ENCODE measurements at places on chromosomes 1 and 21. TPM values are rescaled to one million over a fixed set of nuclear protein-coding genes. Genes with fewer than 3 reads are reported as not detected.
A peak's percentile ranks its signal among the peaks of the same experiment; 100 is the strongest.

The LDLRAD1 gene
- not detected for polyA plus RNA-seq

The VWA5B1 gene
- not detected for polyA plus RNA-seq

The MAB21L3 gene
- 0.57 TPM for polyA plus RNA-seq

The EVA1B gene
- 2.4 TPM for polyA plus RNA-seq

The NTMT2 gene
- not detected for polyA plus RNA-seq

The PRR9 gene
- polyA plus RNA-seq: 2.6 TPM

The SCCPDH gene
- 3.2 TPM for polyA plus RNA-seq

The SHISAL2A gene
- polyA plus RNA-seq: not detected

The PGBD2 gene
- 6.1 TPM for polyA plus RNA-seq

The AADACL4 gene
- polyA plus RNA-seq: not detected

The A3GALT2 gene
- polyA plus RNA-seq: not detected

The KRTAP25-1 gene
- not detected for polyA plus RNA-seq

The HPCA gene
- not detected for polyA plus RNA-seq

GRCh38 chr1:208053661-208054060 is 142.7 kb upstream of the CD34 start:
- no peak for DNase-seq

DNA sequence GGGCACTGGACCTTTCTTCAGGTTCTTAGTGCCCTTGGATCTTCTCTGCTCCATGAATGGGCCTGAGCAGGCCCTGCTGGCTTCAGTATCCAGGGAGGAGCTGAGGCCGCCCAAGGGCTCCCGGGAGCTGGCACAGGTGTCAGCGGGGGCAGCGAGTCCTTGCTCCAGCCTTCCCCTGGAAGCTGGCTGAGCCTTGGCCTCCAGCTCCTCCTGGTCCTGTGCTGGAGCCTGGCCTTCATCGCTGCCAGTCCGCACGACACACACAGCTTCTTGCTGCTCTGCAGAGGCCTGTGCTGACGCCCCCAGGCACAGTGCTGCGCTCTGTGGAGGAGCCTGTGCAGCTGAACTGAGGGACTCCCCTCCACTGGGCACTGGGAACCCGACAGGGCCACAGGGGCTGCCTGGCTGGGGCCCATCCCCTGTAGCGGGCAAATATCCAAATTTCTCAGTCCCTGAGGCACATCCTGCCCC is 1.7 kb downstream of the SPOCD1 start:
- DNase-seq: no peak

GRCh38 chr1:247747616-247748015 is 325 bp downstream of the OR14A2 start:
- no peak for DNase-seq

- DNase-seq: no peak
Observed at GRCh38 chr1:184300446-184300845, 86.4 kb upstream of the C1orf21 start.

DNA sequence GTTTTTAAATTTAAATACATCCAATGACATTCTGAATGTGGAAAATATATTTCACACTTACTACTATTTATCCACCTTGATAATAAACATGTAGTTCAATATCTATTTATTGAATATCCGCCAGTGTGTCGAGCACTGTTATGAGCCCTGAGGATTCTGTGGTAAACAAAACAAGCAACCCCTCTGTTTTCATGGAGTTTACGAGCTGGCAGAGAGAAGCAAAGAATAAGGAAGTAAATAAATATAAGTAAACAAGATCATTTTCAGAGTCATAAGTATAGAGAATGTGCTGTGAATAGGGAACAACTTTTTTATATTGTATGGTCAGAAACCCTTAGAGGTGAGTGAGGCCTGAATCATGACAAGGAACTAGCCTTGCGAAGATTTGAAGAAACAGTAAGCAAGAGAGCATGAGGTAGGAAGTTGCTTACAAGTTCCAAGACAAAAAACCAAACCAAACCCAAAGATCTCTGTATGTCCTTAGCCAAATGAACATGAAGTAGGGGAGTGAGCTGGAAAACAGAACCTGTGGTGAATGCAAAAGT is 6.4 kb upstream of the SERBP1 start:
- no peak for DNase-seq

- DNase-seq: no peak
Observed at GRCh38 chr21:39597595-39597994, 15.1 kb upstream of the B3GALT5 start.

DNA sequence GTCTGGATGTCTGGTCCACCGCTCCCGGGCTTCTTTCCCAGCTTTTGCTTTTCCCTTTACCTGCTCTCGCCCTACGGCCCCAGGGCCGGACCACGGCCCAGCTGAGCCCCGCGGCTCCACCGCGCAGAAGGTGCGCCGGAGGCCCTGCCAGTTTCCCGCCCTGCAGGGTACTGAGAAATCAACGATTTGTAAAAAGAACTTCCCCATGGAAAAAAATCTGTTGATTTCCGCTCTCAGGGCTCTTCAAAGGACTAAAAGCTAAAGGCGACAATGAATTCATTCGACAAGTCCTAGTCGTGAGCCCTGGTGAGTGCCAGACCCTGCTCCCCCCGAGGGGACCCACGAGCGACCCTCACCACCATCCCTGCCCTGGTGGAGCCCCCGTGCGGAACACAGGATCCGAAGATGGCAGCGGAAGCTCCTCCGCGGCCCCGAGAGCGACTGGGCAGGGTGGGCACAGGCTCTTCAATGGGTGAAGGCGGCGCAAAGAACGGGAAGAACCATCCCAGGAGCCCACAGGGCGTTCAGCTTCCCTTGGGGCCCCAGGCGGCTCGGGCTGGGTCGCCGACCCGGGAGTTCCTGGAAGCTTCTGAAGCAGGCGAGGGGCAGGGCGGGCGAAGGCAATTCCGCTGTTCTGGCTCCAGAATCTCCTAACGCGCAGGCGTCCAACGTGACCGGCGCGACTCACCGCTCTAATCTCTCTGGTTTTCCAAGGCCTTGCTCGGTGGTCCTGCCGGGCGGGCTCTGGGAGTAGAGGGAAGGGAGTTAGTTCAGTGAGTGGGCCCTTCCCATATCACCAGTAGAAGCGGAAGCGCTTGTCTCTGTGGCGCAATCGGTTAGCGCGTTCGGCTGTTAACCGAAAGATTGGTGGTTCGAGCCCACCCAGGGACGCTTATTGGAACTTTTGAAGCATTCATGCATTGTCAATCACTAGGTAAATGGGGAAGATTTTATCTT is 6.6 kb upstream of the RNU1-2 start:
- DNase-seq: peak; percentile 94

DNA sequence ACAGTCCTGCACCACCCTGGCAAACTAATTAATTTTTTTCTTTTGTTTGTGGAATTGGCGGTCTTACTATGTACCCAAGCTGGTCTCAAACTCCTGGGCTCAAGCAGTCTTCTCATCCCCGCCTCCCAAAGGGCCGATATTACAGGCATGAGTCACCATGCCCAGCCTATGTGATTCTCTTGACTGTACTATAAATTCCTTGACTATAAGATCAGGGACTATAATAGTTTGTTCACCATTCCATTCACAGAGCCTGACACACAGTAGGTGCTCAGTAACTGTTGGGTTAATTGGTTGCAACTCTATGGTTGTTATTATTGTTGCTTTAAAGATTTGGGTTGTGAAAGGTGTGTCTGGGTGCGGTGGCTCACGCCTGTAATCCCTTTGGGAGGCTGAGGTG is 17.2 kb downstream of the DAP3 start:
- no peak for DNase-seq

GRCh38 chr1:5779608-5780323 is 212.5 kb downstream of the NPHP4 start:
- DNase-seq: peak; percentile 1

GRCh38 chr21:17370263-17370662 is 142.6 kb upstream of the CXADR start:
- no peak for DNase-seq

GRCh38 chr1:182614796-182615454 is 10.7 kb upstream of the RGS16 start:
- DNase-seq: no peak

GRCh38 chr1:3477241-3477995 is 23.0 kb downstream of the ARHGEF16 start:
- DNase-seq: no peak

DNA sequence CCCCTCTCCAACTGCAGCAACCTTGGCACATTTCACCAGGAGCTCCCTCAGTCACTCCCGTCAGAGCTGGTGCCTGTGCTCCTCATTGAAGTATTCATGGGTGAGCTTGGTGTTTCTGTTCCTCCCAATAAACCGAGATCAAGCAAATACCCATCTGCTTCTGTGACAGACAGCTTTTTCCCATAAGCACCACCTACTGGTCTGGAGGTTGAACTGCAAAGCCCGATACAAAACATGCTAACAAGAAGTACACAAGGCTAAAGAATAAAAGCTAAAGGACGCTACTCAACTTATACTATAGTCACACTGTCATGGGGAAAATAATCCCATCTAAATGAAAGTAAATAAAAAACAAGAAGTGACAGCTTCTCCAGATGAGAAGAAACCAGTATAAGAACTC is 111.9 kb upstream of the C21orf91 start:
- no peak for DNase-seq

- DNase-seq: no peak
Observed at GRCh38 chr1:29630756-29631155, 394.4 kb downstream of the PTPRU start.

GRCh38 chr1:36990928-36991327 is 43.4 kb downstream of the GRIK3 start:
- DNase-seq: no peak

- no peak for DNase-seq
Observed at GRCh38 chr1:39876144-39876543, 7.2 kb downstream of the TRIT1 start.

GRCh38 chr1:60280256-60280655 is 206.7 kb upstream of the C1orf87 start:
- DNase-seq: no peak

DNA sequence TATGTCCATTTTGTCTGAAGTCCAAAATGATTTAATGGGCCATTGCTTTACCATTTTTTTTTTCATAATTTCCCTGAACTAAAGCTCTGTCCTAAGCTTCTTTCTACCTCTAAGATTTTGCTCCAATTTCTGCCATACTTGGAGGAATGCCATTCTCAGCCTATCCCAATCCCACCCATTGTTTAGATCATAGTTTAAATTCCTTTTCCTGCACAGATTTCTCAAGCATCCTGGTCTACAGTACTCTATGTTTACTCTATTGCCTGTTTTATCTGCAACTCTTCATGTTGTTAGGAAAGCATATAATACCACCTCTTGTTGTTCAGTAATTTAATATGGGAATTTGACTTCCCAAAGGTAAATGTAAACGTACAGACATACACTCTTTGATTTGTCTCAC is 30.8 kb downstream of the ADAMTS1 start:
- no peak for DNase-seq

- peak; percentile 86 for DNase-seq
Observed at GRCh38 chr1:39395357-39395831, 96.0 kb upstream of the BMP8A start.

- DNase-seq: no peak
Observed at GRCh38 chr1:86231076-86231475, 74.5 kb upstream of the COL24A1 start.

GRCh38 chr1:87151500-87152421 is 176.9 kb upstream of the LMO4 start:
- no peak for DNase-seq

GRCh38 chr1:109773900-109774485 is 10.3 kb upstream of the EPS8L3 start:
- no peak for DNase-seq

DNA sequence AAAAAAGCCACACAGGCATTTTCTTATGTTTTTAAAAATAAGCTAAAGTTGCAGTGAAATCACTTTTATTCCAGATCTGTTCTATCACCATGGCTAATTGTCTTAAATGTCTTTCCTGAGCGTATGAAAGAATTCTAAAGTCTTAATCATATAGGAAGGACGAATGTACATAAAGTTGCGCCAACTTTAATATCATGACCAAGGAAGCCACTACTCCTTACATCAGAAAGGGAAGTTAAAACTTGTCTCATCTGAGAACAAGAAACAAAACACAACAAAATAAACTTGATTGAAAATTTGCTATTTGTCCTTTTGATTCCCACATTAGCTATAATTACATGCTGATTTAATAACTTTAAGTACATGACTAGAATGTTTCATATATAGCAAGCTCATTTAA is 26.5 kb downstream of the CNIH4 start:
- DNase-seq: no peak

DNA sequence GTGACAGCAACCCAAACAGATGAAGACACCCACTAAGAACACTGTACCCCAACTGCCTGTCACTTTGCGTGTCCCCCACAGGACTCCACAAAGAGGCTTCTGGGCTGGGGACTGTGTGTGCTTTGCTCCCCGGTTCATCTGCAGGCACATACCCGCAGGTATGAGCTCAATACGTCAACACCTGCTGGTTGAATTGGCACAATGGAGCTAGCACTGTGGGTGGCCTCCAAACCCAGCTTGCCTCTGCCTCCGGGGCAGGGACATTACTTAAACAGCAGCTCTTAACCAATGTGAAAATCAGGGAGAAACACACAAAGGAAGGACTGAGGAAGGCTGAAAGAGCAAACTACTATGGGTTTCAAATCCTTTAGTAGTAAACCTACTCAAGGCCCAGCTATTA is 140.2 kb upstream of the TIAM1 start:
- DNase-seq: no peak
